ENCODE measurements at places on chromosomes 2 and 18.

- DNase-seq, result no peak
Observed at GRCh38 chr2:12236136-12236844, 480.4 kb upstream of the TRIB2 start.

DNA sequence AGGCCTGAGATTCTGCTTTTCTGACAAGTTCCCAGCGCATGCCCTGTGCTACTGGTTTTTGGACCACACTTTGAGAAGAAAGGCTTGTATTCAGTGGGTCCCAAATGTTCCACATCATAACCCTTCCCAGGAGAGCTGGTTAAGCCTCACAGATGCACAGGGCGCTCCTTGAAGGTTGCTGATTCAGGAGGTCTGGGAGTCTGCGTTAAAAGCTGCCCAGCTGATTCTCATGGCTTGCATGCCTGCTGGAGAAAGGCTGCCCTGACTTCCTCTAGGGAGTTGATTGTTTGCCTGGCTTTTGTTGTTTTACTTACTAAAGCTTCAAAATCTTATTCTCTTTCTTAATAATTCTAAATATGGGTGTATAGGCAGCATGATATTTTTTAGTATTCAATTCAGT lies 20.7 kb downstream of the CRYGD start:
- no peak for DNase-seq

GRCh38 chr18:40926679-40927078 lies 1028.4 kb upstream of the PIK3C3 start:
- DNase-seq, result no peak

DNA sequence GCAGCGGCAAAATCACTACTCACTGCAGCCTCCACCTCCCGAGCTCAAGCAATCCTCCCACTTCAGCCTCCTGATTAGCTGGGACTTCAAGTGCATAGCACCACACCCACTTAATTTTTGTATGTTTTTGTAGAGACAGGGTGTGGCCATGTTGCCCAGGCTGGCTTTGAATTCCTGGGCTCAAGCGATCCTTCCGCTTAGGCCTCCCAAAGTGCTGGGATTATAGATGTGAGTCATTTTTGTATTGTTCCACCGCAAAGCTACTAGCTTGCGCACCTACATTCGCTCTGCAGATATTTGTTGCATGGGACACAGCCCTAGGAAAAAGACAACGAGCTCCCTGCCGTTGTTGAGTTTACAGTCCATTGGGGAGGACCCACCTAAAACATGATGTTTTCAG lies 173.5 kb upstream of the AGAP1 start:
- DNase-seq, result no peak

DNA sequence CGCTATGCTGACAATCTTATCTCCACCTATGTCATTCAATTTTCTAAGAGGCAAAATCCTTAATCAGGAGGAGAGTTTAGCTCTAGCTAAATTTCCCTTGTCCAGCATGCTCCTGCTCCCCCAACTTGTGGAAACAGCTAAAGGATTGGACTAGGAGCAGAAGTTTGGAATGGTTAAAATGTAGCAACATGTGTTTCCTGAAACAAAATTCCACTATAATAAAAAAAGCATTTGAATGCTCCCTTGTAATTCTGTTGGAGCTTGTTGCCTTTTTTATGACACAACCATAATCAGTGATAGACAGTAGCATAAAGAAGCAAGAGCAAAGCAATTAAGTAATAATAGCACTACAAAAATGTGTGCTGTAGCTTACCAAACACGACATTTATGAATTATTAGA lies 6.9 kb downstream of the ACTR3 start:
- no peak for DNase-seq

- no peak for DNase-seq
Observed at GRCh38 chr2:73059106-73059505, 12.4 kb downstream of the SFXN5 start.

DNA sequence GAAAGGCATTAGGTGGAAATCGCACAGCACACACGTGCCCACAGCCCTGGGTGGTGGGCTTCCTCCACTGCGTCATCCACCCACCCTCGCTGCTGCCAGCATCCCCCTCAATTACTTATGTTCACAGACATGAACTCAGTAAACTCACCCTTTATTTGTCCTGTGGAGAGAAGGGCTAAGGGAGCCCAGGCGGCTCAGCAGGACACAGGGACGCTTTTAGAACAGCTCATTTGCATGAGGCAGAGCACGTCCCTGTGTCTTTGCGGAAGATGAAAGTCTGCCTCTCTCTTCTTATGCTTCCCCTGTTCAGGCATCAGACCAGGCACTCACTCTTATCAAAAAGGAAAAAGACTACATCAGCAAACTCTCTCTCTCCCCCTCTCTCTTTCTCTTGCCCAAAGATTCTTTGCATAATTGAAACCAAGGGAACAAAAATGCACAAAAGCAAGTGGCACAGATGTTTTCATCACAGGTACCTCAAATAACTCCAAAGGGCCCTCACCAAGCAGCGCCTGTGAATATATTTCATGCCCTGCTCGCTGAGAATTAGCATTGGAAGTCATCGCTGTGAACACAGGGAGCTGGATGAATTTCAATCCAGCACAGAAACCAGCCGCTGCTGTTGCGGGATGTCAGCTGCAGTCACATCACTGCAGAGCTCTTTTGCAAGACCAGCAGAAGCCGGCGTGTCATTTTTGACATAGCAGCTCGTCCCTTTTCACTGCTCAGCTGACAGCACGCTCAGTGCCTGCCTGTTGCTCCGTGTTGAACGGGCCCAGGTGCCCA lies 376.3 kb upstream of the MYT1L start:
- DNase-seq, result peak; percentile 32

DNA sequence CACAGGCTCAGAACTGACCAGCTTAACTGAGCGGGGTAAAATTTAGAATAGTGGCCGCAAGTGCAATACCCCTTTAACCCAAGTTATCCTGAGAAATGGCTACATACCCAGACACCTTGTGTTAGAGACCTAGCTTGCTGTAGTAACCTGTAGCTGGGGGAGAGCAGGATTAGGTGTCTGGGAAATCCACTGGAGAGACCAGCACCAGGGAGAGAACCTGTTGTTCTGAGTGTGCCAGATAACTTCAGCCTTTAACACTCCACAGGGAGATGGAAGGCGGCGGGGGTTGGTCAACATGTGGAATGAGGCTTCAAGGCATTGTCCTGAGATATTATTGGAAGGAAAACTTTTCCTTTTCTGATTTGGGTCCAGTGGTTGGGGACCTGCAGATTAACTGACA lies 356.0 kb downstream of the PTPRM start:
- DNase-seq, result no peak

Measured in DMS79 (cell line).